Amniotic epithelial cell (primary cell): ENCODE measurements at places on chromosomes 2 and 18.
A peak's percentile ranks its signal among the peaks of the same experiment; 100 is the strongest.

GRCh38 chr2:26086155-26086637 lies 52.3 kb downstream of the RAB10 start:
- peak; percentile 78 for DNase-seq

DNA sequence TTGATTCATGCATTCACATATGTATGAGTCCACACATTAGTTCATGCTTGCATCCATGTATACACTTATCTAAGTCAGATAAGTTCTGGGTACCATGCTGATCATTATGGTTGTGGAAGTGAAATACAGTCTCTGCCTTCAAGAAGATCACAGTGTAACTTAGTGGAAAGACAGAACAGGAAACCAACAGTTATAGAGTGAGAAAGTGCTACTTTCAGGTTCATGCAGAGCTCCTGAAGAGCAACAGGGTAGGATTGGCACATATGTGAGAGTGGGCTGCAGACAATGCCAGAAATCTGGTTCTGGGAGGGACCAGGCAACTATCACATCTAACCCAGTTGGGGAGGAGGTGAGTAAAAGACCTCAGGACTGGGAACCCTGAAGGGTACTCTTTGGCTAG lies 35.4 kb upstream of the PGAP1 start:
- no peak for DNase-seq

DNA sequence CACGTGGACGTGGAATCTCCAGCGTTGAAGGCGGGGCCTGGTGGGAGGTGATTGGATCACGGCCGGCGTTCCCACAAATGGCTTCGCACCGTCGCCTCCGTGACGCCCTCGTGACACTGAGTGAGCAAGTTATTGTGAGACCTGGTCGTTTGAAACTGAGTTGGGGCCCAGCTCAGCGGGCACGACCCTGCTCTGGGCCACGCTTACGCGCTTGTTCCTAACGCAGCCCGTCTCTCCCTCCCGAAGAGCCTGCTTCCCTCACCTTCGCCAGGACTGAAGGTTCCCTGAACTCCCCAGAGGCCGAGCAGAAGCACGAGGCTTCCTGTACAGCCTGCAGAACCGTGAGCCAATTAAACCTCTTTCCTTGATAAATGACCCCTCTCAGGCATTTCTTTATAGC lies 121.8 kb downstream of the RTP5 start:
- DNase-seq, result no peak

GRCh38 chr2:23548143-23548769 lies 163.3 kb downstream of the KLHL29 start:
- no peak for DNase-seq

DNA sequence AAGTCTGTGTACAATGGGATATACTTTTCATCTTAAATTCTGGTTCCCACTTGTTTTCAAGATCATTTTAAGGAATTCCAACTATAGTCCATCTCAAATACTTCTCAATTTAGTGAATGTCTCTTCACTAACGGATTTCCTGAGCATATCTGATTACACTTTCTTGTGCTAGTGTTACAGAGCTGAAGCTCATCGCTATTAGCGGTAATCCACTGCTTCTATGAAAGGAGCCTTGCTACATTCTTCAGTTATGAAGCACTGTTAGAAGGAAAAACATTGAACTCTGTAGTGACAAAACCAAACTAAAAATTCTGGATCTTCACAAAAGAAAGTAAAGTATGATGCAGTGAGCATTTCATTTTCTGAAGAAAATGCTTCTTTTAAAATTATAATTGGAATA lies 72.0 kb downstream of the AGPS start:
- DNase-seq, result peak; percentile 13

DNA sequence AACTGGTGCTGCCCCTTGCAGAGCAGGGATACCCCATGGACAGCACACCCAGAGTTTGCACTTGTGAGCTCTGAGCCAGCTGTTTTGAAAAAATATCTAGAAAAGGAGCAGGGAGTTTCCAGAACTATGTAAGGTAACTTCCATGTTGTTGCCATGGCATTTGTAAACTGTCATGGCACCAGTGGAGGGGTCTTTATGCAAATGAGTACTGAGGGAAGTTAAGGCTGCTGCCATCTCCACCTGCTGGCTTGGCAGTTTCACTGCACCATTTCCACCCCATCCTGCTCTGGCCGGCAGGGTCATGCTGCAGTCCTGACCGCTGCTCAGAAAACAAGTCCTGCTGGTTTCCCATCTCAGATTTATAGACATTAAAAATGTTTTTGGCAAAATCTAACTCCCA lies 52.3 kb upstream of the SNTG2 start:
- no peak for DNase-seq

GRCh38 chr2:85933753-85934594 lies 45.2 kb upstream of the ST3GAL5 start:
- peak; percentile 99 for DNase-seq

DNA sequence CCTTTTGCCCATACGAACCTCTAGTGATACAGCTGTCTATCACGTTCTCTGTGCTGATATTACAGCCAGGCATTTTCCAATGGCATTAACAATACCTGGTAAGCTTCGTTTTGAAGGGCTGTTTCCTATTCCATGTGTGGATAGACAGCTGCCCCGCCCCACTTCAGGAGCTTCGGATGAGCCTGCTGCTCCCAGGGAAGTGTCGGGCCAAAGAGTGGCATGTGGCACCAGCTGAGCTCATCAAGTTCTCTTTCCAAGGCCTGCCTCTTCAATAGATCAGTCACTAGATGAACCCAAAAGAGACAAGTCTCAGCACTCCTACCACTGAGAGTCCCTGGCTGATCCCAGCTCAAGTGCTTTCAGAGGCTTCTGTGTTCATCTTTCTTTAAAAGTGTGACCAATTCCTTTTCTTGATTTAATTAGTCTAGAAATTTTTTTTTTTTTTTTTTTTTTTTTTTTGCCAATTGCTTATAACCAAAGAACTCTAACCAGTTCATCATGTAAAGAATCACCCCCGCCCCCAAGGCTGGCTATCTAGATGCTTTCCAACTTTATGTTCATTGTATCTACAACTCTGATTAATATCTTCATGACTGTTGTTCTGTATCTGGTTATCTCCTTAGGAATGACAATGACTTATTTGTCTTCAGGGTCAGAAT lies 46.6 kb downstream of the HDAC4 start:
- no peak for DNase-seq

GRCh38 chr2:216934623-216935022 lies 74.8 kb upstream of the TNP1 start:
- DNase-seq, result no peak

GRCh38 chr2:240705204-240705791 lies 13.6 kb downstream of the AQP12A start:
- DNase-seq, result no peak

DNA sequence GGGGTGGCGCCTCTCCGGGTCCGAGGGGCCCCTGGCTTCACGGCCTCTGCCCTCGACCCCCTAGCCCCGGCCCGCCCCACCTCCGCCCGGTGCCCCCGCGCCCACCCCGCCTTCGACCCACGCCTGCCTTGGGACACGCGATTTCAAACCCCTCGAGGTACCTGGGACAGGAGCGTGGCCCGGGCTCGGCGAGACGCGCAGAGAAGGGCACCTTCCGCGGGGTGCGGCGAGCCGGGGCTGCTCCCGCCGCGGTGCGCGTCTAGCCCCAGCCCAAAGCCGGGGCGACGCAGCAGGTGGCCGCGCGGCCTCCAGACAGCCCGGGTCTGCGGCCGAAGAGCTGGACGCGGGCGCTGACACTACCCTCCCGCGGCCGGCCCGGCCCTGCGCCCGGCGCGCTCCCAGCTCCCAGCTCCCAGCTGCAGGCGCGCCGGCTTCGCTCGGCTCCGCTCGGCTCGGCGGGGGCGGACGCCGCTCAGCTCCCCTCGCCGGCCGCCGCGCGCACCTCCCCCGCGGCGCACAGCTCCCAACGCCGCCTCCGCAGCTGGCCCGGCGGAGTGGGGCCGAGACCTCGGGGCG lies at the start of gene CRACDL:
Gene CRACDL (minus strand): TSS at position 449 of the 576 bp plus-strand sequence. CDS start 89,425 bp downstream, outside the sequence.
- peak; percentile 7 for DNase-seq

- DNase-seq, result no peak
These were observed 89.9 kb upstream of the PELI1 start for GRCh38 chr2:64234150-64234549.

- DNase-seq, result no peak
These were observed 186.6 kb downstream of the MGAT5 start for GRCh38 chr2:134440336-134440909.

- DNase-seq, result peak; percentile 37
These were observed 127.2 kb downstream of the FAM161A start for GRCh38 chr2:61726456-61727209.

DNA sequence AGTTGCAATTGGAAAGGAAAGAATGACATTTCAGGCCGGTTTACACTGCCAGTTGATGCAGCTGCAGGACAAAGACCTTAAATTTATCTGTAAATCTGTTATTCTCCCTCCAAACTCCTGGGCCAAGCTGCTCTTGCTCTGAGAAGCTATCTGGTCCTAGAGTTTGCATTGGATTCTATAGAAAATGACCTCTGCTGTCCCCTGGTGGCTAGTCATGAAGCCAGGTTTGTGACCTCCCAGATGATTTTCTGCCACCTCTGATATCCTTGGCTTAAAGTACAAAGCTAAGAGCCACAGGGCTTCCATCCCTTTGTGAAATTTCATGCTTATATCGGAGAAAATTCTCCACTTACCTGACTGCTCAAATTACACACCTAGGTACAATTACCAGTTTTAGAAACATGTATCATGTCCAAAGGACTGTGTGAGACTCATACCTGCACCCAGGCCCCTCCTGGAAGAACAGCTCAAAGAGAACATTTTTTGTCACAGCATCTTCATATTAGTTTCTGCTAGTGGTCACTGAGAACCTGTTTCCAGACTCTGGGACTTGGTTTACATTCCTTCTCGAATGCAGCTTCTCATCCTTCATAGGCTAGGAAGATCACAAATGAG lies 28.9 kb upstream of the IER3IP1 start:
- DNase-seq, result peak; percentile 33

DNA sequence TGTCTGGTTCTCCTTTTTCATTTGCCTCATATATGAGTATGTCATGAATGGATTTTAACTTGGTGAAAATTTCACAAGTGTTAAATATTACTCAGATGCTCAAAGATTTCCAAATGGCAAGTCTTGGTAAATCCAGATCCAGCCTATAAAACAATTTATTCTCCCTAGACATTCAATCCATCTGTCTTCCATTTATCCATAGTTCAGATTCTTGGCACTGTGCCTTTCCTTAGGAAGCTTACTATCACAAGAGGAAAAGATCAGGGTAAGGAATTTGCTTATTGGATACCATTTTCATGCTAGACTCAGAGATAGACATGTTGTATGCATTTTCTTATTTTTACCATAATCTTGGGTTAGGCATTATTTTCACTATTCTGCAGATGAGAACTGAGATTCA lies 72.5 kb upstream of the LRRTM1 start:
- DNase-seq, result no peak

DNA sequence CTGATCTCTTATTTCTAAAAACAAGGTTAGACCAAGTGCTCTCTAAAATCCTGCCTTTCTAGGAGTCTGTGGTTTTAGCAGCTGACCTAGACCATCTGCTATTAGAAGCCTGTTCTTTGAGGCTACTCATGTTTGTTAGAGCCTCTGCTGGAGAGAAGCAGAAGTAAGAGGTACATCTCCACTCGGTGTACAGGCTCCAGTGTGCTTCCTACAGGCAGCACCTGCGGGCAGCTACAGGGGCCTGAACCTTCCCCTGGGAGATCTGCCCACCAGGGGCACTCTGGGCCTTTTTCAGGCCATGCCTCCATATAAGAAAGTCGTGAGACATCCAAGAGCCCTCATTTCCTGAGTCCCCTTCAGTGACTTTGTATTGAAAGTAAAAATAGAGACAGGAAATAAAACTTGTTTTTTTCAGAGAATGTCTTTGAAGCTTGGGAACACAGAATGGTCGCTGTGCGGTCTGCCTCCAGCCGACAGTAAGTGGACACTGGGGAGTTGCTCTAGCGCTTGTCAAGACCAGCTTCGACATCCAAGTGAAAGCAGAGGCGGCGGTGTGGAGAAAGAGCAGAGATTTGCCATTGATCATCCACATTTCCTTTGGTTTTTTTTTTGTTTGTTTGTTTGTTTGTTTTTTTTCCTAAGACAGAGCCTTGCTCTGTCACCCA lies 31.7 kb downstream of the ONECUT2 start:
- no peak for DNase-seq

- peak; percentile 19 for DNase-seq
These were observed 13.2 kb upstream of the DNAJC27 start for GRCh38 chr2:24984912-24985311.

GRCh38 chr2:241017228-241017940 lies 19.0 kb downstream of the SNED1 start:
- DNase-seq, result no peak

DNA sequence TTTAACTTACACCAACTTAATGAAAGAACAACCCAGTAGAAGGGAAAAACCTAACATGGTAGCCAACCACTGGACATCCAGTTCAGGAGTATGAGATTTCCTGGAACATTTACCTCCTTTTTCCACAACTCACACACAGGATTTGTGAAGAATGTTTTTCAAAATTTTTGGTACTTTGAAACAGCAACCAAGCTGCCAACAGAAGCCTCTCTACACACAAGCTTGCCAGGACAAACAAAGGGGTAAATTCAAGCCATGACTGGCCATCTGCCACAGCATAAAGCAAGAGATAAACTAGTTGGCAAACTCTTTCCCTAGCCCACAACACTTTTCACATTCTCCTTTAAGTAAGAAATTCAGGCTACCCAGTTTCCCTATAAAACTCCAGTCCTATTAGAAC lies 21.4 kb downstream of the MGAT4A start:
- no peak for DNase-seq

DNA sequence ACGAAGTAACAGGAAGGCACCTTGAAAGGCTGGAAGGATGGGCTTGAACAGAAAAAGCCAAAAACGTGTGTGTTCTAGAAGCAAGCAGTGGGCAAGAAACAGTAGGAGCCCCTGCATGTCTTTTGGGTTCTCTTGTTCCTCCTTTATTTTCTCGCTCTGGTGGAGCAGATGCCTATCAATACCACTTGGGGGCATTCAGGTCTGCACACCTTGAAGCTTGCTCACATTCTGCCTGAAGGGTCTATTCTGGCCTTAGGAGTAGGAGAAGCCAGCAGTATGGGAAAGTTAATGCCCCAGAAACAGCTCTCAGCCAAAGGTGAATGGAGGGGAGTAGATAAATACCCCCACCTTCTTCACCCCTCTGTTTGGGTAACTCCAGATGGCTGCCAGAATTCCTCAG lies 204.5 kb downstream of the TXNL1 start:
- DNase-seq, result no peak

DNA sequence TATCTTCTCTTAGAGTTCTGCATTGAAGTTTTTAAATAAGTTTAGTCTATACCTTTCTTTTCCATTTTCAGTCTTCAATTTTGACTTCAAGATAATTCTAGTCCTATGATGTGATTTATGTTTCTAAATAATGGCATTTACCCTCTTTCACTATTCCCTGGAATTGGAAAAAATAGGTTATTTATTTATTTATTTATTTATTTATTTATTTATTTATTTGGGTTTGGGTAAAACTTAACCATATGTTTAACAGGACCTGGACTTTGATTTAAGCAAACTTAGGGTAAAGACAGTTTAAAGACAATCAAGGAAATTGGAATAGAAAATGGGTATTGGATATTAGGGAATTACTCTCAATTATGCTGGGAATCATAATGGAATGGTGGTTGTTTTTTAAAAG lies 182.1 kb downstream of the RPIA start:
- DNase-seq, result no peak

DNA sequence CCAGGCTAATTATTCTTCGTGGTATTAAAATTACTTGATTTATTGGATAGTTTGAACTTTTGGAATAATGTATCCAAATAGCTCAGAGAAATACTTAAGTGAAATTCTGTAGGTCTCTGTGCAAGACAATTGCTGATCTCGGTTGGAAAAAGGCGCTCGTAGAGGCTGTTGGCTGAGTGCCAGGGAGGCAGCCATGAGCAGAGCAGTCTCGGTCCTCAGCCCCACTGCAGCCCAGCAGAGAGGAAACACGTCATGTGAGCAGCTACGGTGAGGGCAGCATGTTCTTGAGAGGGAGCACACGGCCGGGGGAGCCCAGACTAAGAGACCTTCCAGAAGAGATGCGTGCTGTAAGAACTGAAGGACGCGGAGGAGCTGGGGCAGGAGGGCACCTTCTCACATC lies 42.5 kb downstream of the DCDC2C start:
- no peak for DNase-seq
